ENCODE measurements at places on chromosomes 5 and 9.

DNA sequence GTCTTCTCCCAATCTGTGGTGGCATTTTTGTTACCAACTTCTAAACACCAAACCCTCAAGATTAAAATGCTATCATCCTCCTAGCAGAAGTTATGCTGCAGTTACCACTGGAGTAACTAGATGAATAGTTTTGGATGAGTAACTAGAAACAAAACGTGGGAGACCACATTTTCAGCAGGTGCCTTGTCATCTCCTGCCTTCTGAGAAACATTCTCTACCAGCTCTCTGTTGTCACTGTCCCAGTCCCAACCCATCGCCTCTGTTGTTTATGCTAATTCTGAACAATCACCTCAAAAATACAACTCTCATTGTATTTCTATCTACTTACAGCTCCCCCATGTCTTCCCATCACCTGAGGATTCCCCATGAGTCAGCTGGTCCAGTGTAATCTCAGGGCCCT, 652.5 kb upstream of the ADAMTS16 start:
- DNase-seq = no peak

- DNase-seq = no peak
Measured at GRCh38 chr9:4654084-4654483, 8.0 kb upstream of the PLPP6 start.

GRCh38 chr9:128892221-128892921, 10.4 kb downstream of the LRRC8A start:
- peak; percentile 56 for DNase-seq

DNA sequence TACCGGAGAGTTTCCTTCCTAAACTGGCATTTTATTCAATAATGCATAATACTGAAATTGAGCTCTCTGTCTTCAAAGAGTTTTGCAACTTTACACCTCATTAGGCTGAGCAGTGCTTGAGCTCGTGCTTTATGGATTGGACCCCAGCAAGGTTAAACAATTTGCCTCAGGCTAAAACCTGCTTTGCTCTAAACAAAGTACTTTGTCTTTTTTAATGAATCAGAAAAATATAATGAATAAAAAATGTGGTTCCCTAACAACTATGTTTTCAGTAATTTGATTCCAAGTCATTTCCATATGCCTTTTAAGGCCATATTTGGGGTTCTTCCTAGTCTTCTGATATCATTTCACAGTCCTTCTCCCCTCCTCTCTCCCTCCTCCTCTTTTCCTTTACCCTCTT, 20.0 kb downstream of the ZNF366 start:
- no peak for DNase-seq

DNA sequence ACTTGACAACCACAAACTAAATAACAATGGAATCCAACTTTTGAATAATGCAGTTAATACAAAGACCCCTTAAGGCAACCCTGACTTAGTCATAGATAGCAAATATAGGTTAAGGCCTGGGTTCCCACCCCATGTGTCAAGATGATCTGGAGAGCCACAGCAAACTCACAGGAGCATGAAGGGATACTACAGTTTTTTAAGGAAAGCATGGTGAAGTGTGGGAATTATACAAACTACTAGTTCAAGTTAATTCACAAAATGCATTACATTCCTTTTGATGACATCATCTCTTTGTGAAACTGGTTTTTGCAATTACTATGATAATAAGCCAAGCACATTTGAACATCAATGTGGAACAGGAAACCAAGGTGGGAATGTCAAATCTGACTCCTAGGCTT, 50.6 kb downstream of the LHFPL2 start:
- no peak for DNase-seq

DNA sequence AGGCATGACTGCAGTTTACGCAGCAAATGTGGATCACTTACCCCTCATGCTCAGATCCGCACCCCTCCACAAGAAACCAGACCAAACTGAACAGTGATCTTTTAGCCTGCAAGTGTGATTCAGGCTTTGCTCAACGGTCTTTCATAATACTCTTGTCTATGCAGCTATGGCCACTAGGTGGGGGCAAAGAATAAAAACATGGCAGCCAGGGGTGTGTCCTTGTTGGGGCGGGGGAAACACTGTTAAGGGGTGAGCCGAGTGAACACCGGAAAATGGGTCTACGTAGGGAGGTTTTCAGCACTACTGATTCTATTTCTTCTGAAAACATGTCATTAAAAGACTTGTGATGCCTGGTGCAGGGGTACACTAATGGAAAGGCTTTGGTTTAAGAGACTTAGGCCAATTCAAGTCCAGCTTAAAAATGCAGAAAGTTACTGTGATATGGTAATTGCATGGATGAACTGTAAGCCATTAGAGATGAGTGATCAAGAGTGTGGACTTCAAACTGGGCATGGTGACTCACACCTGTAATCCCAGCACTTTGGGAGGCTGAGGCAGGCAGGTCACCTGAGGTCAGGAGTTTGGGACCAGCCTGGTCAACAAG, 49.9 kb upstream of the GPR151 start:
- peak; percentile 16 for DNase-seq

DNA sequence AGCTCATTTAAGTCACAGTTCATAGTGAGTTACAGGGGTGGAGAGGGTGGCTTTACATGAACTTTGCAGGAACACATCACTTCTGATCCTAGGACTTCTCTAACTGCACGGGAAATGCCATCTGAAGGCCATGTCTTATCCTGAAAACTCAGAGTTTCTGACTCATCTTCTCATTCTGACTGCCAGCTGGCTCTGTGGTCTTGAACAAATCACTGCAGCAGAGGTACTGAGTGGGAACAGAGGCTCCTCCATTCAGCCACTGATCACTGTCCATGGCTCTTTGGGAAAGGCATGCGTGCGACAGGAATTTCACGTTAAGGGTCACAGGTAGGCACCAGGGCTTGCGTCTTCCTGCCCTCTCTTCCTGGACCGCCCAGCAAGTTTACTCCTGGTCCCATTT, 114.6 kb upstream of the LRRTM2 start:
- no peak for DNase-seq

DNA sequence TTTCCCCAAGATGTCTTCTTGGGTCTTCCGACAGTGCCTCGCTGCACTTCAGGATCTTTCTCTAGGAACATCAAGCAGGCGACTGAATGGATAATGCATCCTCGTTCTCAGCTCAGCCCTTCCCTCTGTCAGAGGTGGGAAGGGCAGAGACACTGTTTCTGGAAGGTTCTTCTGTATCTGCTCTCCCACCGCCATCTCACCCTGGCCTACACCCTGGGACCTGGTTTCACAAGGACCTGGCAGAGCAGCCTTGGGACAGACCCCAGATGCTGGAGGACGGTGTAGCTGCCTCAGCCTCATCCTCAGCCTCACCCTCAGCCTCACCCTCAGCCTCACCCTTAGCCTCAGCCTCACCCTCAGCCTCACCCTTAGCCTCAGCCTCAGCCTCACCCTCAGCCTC, 18.5 kb downstream of the MRPL36 start:
- DNase-seq = no peak

GRCh38 chr9:84297162-84297821, 43.3 kb downstream of the SLC28A3 start:
- DNase-seq = no peak

GRCh38 chr5:148873120-148873519, 46.7 kb downstream of the ADRB2 start:
- no peak for DNase-seq

GRCh38 chr9:88460587-88461332, 72.5 kb downstream of the SPIN1 start:
- DNase-seq = no peak

- no peak for DNase-seq
Measured at GRCh38 chr9:32483343-32483742, 42.7 kb downstream of the RIGI start.
